Left ventricle myocardium superior (tissue), 1 donor: ENCODE measurements at places on chromosomes 2 and 18. TPM values are rescaled to one million over a fixed set of nuclear protein-coding genes. Genes with fewer than 3 reads are reported as not detected.

- DNase-seq, result no peak
Measured at GRCh38 chr18:32086881-32087280, 4.8 kb upstream of the RNF138 start.

DNA sequence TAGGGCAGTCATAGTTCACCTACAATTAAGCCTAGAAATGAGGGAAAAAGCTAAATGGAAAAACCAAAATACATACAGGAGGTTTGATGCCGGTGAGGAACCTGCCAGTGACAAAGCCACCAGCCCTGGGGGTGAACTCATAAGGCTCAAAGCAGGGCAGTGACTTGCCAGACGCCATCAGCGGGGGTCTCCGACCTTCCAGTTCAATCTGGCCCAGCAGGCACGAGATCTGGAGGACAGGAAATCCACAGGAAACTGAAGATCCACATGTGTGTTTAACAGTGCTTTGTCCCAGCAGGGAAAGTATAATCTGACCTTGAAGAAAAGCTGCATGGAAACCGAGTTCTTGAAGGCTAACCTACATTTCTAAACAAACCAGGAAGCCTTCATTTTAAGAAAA lies 60.1 kb downstream of the POLR1A start:
- no peak for DNase-seq

GRCh38 chr2:6442252-6442985 lies 423.3 kb downstream of the CMPK2 start:
- no peak for DNase-seq

GRCh38 chr2:177547122-177547521 lies 154.5 kb downstream of the AGPS start:
- DNase-seq, result no peak

- no peak for DNase-seq
Measured at GRCh38 chr18:40867459-40867858, 1087.6 kb upstream of the PIK3C3 start.

- DNase-seq, result no peak
Measured at GRCh38 chr2:182101263-182101662, 115.6 kb downstream of the PPP1R1C start.

GRCh38 chr18:58458304-58458703 lies 170.6 kb downstream of the ALPK2 start:
- DNase-seq, result no peak

DNA sequence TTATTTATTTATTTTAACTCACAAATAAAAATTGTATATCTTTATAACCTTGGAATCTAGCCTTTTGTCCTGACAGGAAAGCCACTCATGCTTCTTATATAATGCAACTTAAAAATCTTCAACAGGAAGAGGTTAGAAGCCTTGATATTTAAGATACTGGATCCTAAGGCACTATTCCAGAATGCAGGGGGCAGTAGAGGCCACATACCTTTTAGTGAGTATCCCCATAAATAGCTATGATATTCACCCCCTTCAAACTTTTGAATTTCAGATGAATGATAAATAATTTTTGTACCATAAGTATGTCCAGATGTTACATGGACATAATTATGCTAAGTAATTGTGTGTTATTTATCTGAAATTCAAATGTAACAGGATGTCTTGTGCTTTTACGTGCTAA lies 592.7 kb upstream of the VRK2 start:
- no peak for DNase-seq

DNA sequence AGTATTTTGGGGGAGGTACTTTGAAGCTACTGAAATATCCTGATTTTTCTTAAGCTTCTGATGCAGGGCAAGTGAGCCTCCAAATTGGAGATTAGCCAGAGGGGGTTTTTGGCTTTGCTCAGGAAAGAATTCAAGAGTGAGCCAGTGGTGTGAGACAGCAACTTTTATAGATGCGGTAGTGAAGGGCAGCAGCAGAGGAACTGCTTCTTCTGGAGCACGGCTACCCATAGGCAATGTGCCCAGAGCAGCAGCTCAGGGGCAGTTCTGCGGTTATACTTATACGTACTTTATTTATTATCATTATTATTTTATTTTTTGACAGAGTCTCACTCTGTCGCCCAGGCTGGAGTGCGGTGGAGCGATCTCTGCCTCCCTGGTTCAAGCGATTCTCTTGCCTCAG lies 19.8 kb upstream of the NT5DC4 start:
- DNase-seq, result no peak

- no peak for DNase-seq
Measured at GRCh38 chr2:152093464-152093863, 5.4 kb downstream of the CACNB4 start.

DNA sequence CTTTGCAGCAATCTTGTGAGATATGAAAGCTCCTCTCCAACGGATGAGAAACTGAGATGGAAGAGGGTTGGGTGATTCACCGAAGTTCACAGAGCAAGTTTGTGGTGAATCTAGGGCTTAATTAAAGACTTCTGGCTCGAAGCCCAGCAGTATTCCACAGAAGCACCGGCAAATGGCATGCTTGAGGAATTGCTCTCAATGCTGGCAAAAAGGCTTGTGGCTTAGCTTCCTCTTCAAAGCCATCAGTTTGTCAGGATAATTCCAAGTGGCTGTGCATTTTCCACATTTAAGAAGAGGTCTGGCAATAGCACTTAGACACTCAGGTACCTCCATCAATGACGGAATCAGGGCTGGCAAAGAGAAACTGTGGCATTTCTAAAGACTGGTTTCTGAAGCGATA lies 98.7 kb upstream of the SLC66A3 start:
- no peak for DNase-seq

- no peak for DNase-seq
Measured at GRCh38 chr2:191927319-191927867, 80.5 kb upstream of the CAVIN2 start.

GRCh38 chr2:234395891-234396420 lies 100.9 kb downstream of the ARL4C start:
- DNase-seq, result no peak

DNA sequence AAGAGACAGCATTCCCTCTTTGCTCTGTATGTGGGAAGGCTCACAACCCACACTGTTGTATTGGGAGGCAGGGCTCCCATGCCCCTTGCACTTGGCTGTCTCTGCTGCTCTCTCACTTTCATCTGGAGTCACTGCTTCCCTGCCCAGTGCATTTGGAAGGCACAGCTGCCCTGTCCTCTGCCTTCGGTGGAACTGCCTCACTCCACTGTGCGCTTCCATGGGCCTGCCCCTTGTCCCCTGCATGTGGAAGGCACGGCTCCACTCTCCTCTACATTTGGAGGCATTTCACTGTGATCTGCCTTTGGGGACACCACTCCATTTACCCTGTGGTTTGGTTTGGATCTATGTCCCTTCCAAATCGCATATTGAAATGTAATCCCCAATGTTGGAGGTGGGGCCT lies 9.1 kb upstream of the PROM2 start:
- DNase-seq, result no peak

DNA sequence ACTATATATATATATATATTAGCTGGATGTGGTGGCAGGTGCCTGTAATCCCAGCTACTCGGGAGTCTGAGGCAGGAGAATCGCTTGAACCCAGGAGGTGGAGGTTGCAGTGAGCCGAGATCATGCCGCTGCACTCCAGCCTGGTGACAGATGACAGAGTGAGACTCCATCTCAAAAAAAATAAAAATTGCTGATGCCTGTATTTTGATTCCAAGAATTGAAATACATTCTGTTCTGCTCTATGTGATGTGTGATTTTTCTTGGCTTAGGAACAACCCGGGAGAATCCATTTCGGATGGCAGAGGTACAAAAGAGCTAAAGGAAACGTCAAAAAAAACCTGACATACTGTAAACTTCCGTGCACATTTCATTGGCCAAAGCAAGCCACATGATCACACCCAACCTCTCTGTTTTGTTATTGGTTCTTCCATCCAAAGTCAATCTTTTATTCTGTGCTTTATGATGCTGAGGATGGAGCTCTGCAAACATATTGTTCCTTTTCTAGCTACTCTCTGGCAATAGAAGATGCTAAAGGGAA lies 478.1 kb upstream of the MAP2 start:
- DNase-seq, result no peak

Gene TTN
- total RNA-seq, result 3,610 TPM

Gene LHCGR
- 0.10 TPM for total RNA-seq

Gene NR4A2
- 1.4 TPM for total RNA-seq

Gene CHAC2
- 6.0 TPM for total RNA-seq

Gene NT5DC4
- not detected for total RNA-seq

Gene FBXO15
- total RNA-seq, result not detected

Gene MEP1B
- not detected for total RNA-seq

Gene TDRD15
- total RNA-seq, result not detected

Gene ABHD1
- total RNA-seq, result 2.0 TPM

Gene IL18RAP
- total RNA-seq, result 0.99 TPM
